ENCODE measurements at places on chromosomes 6 and 20.

DNA sequence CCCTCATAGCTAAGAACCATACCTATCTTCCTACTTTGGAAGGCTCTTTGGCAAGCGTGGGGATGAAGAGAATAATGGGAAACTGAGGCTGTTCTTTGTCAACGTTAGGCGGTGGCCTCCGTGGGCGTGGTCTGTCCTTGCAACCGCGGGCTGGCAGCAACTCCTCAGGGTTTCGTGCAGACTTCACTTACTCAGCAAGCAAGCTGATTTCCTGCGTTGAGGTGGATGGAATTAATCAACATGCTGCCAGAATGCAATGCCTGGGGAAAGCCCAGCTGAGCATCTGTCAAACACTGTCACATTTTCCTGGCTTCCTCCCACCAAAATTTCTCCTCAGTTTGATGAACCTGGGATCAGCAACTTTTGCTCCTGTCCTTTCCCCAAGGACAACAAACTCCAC is 9.2 kb upstream of the IL17F start:
- DNase-seq: no peak

DNA sequence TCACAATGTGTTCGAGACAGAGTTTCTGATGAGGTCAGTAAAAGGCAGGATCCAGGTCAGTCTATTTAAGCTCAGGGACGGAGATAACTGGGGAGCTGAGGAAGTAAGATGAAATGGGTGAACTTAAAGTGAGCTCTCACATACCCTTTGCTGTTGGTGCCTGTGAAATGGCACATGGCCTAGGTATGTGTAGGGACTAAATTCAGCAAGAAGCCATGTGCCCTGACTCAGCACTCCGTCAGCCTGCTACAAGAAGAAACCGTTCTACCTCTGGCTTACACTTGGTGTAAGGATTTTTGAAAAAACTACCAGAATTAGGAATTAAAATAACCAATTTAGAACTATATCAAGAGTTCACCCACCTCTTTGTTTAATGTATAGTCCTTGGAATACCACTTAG is 41.1 kb upstream of the TRDN start:
- DNase-seq: no peak

- DNase-seq: no peak
These were observed 61.9 kb downstream of the ESR1 start for GRCh38 chr6:151869345-151869744.

- DNase-seq: no peak
These were observed 770.3 kb upstream of the SLC35B3 start for GRCh38 chr6:9205645-9206044.

- DNase-seq: no peak
These were observed 102.2 kb upstream of the EXOC2 start for GRCh38 chr6:795046-795685.

DNA sequence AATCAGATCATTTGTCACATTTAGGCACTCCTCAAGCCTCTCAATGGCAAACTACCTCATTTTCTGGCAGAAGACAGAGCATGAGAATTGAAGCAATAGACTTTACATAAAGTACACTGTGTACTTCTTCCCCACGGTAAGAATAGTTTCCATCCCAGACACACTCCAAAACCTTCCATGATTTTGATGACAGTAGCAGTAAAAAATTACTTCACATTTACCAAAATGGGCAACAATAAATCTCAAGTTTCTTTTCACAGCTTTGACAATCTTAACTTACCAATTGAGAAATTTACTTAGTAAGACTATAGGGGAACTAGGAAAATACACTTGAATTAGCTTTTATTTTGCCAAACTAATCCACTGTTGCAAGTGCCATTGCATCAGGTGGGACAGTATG is 353.8 kb downstream of the HAO1 start:
- no peak for DNase-seq

GRCh38 chr20:36480456-36481048 is 60.8 kb upstream of the MYL9 start:
- DNase-seq: no peak

DNA sequence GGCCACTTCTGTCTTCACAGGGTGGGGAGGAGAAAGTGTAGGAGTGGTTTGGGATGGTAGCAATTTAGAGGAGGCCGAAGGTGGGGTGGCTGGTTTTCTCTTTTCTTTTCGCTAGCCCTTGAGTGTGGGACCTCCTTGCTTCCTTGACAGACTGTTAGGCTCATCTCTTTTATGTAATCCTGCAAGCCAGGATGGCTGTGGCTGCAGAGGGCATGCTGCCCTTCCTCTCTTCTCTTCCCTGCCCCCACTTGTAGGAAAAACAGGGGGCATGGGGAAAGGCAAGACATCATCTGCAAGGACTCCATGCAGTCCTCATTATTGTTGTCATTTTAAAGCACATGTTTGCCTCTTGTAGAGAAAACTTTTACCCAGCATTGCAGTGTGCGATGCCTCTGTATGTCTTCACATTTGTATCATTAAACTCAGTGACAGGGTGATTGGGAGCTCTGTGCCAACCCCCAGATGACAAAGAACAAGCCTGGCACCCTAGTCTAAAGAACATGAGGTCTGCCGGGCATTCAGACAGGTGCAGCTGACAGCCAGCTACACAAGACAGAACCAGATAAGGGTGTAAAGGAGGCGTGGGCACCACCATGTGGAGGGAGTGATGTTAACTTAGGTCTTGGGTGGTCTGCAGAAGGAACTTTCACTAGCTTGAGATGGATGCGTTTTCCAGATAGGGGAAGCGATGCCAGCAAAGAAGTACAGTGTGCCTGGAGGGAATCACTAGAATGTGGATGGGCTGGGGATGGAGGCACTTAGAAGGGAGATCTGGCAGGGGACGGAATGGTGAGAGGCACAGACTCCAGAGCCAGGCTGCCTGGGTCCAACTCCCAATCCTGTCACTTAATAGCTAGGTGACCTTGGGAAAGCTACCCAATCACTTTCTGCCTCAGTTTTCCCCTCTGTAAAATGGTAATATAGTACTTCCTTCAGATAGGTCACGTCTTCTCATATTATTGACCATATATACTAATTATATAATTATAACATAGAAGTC is 207.6 kb downstream of the TBC1D7 start:
- DNase-seq: peak; percentile 62

DNA sequence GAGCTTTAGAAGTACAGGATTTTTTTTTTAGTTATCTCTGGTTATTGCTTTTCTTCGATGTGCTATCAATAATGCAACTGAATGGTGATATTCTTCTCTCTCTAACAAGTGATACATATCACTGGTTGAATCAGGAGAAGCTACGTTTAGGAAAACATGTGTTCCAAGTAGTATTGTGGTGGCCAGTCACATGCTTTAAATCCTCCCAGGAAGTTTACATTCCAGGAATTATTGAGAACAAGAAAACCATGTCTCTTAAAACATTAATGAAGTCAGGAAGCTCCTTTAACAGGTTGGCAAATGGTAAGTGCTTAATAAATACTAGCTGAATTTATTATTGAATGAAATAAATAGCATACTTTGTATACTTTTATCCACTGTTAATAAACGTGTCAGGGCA is 371.1 kb downstream of the BCKDHB start:
- DNase-seq: no peak

- no peak for DNase-seq
These were observed 133.2 kb upstream of the HDGFL1 start for GRCh38 chr6:22436134-22436533.

- DNase-seq: no peak
These were observed 188.3 kb upstream of the GMDS start for GRCh38 chr6:2433711-2434110.

- no peak for DNase-seq
These were observed 292.5 kb downstream of the FARS2 start for GRCh38 chr6:5553767-5554166.

- DNase-seq: no peak
These were observed 53.5 kb downstream of the RAB44 start for GRCh38 chr6:36751091-36751490.

DNA sequence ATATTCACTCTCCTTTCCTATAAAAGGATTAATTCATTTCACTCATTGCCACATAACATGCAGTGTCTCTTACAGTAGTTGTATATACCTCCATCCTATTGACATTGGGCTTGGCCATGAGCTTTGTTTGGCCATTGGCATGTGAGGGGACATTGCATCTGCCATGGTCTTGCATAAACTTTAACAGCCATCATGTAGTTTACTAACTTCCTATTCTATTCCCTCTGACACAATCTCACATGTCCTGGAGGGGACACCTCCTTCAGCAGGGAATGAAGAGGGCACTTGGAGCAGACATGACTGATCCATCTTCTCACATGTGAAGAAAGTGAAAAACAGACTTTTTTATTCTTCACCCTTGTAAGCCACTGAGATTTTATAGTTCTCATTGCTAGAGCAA is 115.5 kb upstream of the MARCKS start:
- DNase-seq: no peak

- DNase-seq: no peak
These were observed 274.0 kb upstream of the PREP start for GRCh38 chr6:105676857-105677256.

DNA sequence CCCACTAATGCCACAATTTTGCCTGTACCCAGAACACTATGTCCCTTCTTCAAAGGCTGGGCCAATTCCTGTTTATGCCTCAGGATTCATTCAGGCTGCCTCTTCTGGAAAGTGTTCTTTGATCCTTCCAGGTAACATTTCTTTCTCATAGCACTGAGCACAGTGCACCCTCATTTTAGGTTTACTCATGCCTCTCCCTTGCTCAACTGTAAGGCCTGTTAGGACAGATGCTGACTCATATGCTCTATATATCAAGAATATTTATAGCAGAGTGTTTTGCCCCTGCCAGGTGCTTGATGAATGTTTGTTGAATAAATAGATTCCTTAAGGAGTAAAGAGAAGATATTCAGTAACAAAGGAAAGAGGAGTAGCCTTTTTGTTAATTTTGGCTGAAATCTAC is 263.9 kb downstream of the PHF3 start:
- DNase-seq: no peak

- no peak for DNase-seq
These were observed 829.4 kb downstream of the EPHA7 start for GRCh38 chr6:92589996-92590395.

DNA sequence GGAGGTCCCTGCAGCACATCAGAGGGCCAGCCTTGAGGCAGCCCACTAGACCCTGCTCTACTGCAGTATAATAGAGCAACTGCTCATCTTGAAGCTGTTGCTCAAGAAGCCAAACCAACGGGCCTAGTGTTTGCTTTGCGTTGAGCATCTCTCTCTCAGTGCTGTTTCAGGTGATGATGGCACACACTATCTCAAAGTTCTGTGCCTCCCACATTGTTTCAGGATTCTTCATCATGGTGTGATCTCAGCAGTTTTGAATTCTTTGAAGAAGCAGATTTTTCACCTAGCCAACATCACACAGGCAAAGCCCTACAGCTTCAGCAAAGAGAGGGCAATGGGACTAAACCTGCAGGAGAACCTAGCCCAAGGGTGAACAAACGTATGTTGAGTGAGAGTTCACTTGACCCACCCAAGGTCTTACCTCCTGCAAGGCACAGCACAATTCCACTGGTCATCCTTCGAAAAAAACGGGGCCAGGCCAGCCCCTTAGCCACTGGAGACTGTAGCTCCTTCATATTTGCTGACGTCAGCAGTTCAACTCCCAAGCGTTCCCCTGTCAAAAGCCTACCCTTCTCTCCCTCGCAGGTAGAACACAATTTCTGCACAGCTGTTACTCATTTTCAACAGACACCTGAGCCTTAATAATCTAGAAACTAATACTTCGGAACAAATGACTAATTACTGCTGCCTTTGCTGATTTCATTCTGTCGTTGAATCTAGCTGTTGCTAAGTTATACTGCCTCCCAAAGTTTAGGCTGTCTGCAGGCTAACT is 15.8 kb downstream of the MYB start:
- no peak for DNase-seq

- no peak for DNase-seq
These were observed 42.4 kb upstream of the GCLC start for GRCh38 chr6:53587291-53587690.

DNA sequence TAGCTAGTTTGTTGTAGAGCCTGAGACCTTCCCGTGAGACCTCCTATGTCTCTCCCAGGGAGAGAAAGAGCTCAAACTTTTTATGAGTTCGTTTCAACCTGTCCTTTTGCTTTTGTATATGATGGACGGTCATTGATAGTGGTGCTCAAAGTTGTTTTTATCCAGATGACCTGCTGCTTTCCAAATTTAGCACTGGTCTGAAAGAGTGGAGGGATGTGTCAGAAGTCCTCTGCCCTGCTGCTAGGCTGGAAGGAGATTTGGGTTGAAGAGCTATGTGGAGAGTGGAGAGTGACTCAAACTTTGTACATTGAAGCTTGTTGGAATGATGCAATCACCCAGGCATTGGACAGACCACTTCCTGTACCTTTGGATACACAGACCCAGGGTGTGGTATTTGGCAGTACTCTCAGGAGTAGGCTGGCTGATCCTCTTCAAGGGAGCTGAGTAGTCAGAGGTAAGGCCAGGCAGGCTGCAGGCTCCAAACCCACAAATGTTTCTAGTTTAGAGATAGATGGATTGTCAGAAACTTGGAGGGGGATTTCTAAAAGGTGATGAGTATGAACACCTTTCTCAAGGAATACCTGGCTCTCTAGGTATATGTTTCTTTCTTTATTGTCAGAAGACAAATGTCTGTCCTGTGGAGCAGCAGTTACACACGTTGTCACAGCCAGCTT is 49.4 kb upstream of the RREB1 start:
- DNase-seq: no peak

- no peak for DNase-seq
These were observed 272.2 kb downstream of the KCNQ5 start for GRCh38 chr6:72894091-72894490.

GRCh38 chr20:33947709-33948295 is 45.9 kb upstream of the RALY start:
- DNase-seq: no peak

GRCh38 chr6:27834879-27835549 is 77.2 kb downstream of the OR2B2 start:
- DNase-seq: no peak

- DNase-seq: no peak
These were observed 101.5 kb downstream of the RNF144B start for GRCh38 chr6:18488526-18489270.

- DNase-seq: no peak
These were observed 735.1 kb upstream of the MARCKS start for GRCh38 chr6:113122060-113122459.

DNA sequence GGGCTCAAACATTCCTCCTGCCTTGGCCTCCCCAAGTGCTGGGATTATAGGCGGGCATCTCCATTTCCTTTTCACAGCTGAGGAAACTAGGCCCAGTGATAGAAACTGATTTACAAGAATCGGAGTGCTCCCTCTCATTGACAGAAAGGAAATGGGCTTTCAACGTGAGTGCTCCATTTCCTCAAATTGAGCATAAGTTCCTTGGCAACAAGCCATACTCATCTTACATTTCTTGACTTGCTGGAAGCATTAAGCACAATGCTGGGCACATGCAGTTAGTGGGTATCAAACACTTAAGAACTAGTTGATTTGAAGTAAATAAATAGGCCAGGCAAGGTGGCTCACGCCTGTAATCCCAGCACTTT is 54.7 kb downstream of the FGD2 start:
- DNase-seq: no peak
